Putamen (tissue), 1 donor: ENCODE measurements at places on chromosomes 7 and 10.

- DNase-seq = no peak
These were observed 375.8 kb upstream of the NFE2L3 start for GRCh38 chr7:25775999-25776743.

GRCh38 chr7:140416560-140416959 lies 12.7 kb downstream of the RAB19 start:
- DNase-seq = no peak

DNA sequence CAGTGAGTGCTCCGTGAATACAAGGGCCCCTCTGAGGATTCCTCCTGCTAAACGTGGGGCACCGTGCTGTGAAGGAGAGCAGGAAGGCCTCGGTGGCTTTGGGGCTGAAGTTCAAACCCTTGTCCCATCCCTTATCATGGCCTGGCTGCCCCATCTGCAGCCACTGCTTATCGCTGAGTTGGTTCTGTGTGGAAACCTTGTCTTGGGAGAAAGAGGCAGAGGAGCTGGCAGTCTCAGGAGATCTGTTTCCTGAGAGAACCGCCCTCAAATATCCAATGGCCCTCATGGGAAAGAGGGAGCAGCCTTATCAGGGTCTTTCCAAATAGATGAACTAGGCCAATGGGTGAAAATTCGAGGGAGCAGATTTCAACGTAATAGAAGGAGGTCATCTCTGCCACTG lies 52.0 kb upstream of the NRF1 start:
- no peak for DNase-seq

- DNase-seq = no peak
These were observed 45.1 kb downstream of the CUX1 start for GRCh38 chr7:101862280-101863220.

DNA sequence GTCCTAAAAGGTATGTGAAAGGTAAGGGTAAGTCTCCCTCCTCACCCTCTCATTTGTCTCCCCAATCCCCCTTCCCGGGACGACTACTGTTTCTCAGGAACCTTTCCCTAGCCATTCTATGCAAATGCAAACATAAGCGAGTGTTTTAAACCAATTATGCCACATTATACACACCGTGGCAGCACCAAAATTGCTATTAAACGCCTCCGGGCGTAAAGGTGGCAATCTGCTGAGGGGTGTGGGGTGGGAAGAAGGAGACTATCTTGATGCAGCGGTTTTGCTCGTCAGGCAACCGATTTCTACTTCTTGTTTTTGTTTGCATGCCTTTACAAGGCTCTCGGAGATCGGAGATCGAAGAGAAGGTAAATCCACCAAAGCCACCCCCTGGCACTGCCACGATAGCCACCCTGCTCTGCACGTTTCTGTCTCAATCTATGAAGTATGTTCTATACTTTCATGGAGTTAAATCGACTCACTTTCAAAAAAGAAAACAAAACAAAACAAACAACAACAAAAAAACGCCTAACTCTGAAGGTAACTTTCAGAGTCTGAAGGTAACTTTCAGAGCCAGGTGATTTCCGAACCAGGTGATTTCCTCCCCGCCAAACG lies 46.0 kb upstream of the CDK1 start:
- DNase-seq = no peak

DNA sequence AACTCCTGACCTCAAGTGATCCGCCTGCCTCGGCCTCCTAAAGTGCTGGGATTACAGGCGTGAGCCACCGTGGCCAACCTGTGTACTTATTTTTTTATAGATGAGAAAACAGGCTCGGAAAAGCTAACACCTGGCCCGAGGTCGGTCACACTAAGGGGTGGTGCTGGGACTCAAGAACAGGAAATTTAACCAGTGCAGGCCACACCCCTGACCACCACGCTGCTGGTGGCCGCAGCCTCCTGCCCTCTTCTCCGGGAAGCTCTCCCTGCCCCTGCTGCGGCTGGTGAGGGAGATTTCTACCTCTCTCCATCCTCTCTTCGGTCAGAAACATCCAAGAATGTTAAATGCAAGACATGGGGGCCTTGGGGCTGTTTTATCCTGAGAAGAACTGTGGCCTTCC lies 63.2 kb downstream of the TNRC18 start:
- no peak for DNase-seq

- no peak for DNase-seq
These were observed 11.7 kb upstream of the TRIM8 start for GRCh38 chr10:102632394-102633111.

DNA sequence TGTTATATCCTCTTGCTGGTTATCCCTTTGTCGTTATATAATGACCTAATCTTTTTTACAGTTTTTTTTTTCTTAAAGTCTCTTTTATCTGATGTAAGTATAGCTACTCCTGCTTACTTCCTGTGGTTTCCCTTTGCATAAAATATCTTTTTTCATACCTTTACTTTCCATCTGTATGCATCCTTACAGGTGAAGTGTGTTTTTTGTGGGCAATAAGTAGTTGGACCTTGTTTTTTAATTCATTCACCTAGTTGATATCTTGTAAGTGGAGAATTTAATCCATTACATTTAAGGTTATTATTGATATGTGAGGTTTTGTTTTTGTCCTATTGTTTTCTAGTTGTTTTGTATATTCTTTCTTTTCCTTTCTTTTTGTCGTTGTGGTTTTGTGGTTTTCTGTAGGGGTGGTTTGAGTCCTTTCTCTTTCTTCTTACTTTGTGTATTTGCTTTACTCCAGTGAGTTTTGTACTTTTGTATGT lies 168.6 kb downstream of the MLLT10 start:
- DNase-seq = no peak

- no peak for DNase-seq
These were observed 63.3 kb downstream of the TMEM26 start for GRCh38 chr10:61389887-61390286.

GRCh38 chr10:31083765-31084184 lies 52.1 kb upstream of the ZNF438 start:
- DNase-seq = peak; percentile 12

DNA sequence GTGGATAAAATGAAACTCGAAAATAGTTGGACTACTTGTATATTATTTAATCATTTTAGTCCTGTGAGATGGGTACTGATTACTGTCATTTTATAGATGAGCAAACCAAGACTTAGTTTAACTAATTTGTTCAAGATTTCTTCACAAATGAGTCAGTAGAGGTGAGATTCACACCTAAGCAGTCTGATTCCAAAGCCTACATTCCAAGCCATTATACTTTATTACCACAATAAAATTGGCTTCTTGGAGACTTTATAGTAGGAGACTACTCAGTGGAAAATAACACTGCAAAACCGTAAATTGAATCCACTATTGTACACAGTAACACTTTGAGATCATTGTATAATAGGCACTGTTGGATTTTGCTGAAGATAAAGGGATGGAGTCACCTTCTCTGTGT lies 2.2 kb downstream of the PHTF2 start:
- no peak for DNase-seq

- no peak for DNase-seq
These were observed 239.7 kb upstream of the LRGUK start for GRCh38 chr7:133887459-133887858.

GRCh38 chr7:2610898-2611297 lies 20.9 kb upstream of the TTYH3 start:
- DNase-seq = no peak

DNA sequence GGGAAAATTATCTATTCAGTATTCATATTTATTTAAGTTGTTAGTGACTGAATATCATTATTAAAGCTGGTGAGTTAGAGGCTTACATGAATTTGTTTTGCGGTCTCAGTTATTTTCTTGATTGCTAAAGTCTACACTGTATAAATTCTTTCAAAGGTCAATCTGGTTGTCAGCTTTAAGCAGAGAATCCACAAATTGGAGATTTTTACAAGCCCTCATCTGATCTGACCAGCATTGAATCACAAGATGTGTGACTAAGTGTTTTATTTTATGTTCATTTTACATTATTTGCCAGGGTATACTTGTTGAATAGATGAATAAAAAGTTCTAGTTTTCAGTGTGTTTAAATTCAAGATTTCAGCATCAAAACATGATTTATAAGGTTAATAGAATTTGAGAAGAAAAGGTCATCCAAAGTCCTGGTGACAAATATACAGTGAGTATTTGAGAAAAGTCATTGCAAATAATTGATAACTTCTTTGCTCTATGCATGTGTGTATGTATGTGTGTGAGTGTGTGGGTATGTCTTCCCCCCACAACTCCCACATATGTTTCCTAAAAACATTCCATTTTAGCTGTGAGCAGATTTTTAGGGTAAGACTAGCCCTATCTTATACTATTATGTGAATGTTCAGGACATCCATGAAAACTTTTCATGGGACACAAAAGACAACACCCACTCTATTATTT lies 4.4 kb downstream of the SEMA3A start:
- no peak for DNase-seq

DNA sequence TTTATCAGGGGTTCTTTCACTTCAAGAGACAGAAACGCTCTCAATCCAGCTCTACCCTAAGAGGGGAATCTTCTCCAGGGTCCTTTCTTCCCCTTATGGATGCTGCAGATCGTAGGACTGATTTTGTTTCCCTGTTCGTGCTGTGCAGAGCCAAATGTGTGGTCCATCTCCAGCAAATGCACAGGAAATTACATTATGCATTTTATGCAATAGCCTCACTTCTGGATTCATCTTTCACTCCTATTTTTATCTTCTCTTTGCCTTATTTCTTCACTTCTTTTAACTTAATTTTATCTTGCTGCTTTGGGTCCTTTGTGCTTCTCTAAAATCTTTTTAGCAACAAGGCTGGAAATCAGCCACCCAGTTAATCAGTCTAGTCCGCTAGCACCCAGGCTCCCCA lies 184.5 kb upstream of the INHBA start:
- DNase-seq = no peak

DNA sequence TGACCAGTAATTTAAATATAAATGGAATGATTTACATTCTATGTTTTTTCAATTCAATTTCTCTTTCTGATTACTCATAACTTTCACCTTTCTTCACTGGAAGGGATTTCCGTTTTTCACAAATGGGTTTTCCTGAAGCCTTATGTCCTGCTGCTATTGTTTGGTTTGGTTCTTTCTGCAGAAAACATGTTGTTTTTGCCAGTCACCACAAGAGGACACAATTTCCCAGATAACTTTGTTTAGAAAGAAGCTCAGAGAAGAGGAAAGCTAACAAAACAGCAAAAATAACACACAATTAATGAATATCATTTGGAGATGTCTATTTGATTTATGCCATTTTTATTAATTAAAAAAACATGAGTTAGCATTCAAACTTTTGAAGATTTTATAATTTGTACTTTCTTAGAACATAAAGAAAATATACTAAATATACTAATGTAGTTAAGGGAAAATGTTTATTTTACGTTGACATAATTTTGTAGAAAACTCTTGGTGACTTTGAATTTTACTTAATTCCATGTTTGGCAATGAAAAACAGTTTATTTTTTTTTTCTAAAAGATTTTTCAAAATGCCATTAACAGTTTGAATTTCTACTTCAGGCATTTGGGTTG lies 4.6 kb upstream of the TWIST1 start:
- DNase-seq = peak; percentile 13

GRCh38 chr10:22243321-22243720 lies 25.5 kb upstream of the EBLN1 start:
- DNase-seq = no peak

GRCh38 chr7:107312418-107312817 lies 143.6 kb downstream of the HBP1 start:
- no peak for DNase-seq

- DNase-seq = no peak
These were observed 5.6 kb upstream of the GIMAP8 start for GRCh38 chr7:150444674-150445365.

- DNase-seq = no peak
These were observed 5.0 kb downstream of the ZRANB1 start for GRCh38 chr10:124946945-124947344.

GRCh38 chr7:21450941-21451340 lies 23.1 kb downstream of the SP4 start:
- DNase-seq = no peak

DNA sequence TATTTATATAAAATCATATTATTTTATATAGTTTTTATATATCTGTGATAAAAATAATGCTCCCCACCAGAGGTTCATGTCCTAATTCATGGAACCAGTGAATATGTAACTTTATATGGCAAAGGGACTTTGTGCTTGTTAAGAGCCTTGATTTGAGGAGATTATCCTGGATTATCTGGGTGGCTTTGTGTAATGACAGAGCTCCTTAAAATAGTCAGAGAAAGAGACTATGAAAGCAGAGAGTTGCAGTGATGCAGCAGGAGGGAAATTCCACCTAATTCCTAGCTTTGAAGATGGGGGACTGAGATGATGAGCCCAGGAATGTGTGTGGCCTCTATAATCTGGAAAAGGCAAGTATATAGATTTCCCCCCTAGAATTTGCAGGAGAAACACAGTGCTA lies 1034.2 kb upstream of the C7orf33 start:
- no peak for DNase-seq

- DNase-seq = no peak
These were observed 107.2 kb upstream of the TCF7L2 start for GRCh38 chr10:112842832-112843360.

DNA sequence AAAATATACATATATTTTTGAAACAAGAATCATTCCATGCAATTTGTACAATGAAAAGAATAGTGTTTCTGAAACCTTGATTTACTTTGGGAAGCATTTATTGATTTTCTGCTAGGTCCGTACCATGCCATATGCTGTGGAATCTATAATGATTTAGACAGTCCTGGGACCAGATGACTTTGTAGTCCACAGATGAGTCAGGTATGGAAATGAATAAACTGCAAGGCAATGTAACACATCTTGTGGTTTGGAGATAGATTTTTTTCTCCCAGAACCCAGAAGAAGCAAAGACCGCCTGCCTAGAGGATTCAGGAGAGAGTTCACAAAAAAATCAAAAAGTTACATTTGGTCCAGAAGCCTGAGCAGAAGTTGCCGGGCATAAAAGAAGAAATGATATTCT lies 190.4 kb downstream of the GPR37 start:
- DNase-seq = no peak

GRCh38 chr7:101858437-101859385 lies 41.3 kb downstream of the CUX1 start:
- DNase-seq = no peak

DNA sequence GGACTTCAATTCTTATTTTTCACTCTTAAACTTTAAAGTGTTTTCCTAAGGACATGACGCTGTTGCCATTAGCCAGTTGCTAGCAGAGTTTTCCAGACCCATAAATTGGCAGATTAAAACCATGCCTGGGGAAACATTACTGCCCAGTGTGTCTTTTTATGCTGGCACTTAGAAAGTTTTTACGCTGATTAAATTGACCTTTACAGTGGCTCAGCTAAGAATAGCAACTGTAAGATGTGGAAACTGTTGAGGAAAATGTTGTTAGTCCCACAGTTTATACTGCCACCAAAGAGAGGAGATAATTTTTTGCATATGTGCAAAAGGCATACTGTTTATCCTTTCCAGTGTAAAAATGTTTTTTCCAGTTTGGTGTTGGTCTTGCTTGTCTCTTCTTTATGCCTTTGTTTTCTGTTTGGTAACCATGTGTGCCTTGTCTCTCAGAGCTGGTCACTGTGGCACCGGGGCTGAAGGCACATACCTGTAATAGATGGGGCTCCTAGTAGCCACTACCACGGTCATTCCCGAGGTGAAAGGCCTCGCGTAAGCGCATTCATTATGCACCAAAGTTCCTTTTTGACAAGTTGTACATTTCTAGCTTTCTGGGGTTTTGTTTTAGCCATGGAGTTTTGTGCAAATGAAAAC lies 45.3 kb downstream of the CYP17A1 start:
- no peak for DNase-seq
